ENCODE measurements at places on chromosomes 6 and 20.

GRCh38 chr6:142975365-142975764, 30.4 kb upstream of the HIVEP2 start:
- no peaks in the 10 kb centered on the region for H3K27me3 ChIP-seq
- no peak overlapping the region for H3K4me3 ChIP-seq
- H3K36me3 ChIP-seq = no peaks in the 10 kb centered on the region
- no peak for DNase-seq
- H3K4me1 ChIP-seq = no peaks in the 10 kb centered on the region

- H3K4me1 ChIP-seq = peaks cover 6% of the 10 kb centered on the region
- no peak overlapping the region for H3K27ac ChIP-seq
- DNase-seq = no peak
- H3K36me3 ChIP-seq = no peaks in the 10 kb centered on the region
- no peaks in the 10 kb centered on the region for H3K27me3 ChIP-seq
Observed at GRCh38 chr6:72856801-72857200, 234.9 kb downstream of the KCNQ5 start.

DNA sequence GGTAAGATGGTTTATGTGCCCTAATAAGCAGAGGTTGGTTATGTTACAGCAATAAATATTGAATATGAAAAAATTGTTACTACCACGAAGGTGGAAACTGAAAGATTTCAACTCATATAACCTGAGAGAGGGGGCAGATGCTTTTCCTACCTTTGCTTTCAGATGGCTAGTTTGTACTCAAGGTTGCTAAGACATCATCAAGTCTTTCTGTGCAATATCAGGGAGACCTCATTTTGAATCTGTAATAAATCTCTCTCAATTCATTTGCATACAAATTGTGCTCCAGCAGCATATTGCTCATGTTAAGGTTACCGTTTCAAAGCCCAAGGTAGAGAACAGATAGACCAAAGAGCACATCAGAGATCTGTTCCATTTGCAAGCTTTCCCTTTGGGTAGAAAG, 220.4 kb downstream of the KHDC1L start:
- H3K4me3 ChIP-seq = no peak overlapping the region
- peaks cover 6% of the 10 kb centered on the region for H3K36me3 ChIP-seq
- H3K27me3 ChIP-seq = no peaks in the 10 kb centered on the region
- H3K27ac ChIP-seq = no peak overlapping the region
- DNase-seq = no peak

DNA sequence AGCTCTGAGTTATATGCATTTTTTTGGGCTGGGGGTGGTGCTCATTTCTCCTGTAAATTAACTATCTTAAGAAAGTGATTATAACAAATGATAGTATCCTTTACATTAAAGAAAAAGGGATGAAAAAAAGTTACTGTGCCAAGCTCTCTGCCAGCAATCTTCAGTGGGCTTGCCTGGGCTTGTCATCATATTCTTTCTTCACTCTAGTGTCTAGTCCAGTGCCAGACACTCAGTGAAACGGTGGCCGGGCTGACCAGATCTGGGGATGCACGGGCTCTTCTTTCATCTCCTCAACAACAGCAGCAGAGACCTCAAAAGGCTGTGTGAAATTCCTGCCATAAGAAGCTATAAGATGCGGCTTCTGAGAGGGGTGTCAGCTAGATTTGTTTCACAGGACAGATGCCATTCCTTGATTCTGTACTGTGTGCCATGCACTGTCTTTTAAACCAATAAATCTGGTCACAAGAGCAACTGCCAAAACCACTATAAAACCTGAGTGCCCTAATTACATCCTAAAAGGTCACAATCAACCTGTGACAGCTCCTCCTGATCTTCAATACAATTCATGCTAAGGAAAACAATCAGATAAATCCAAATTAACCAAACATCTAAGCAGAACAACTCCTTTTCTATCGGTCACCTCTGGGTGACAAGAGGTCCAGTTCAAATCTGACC, 12.1 kb downstream of the EXOC2 start:
- no peaks in the 10 kb centered on the region for H3K36me3 ChIP-seq
- peaks cover 25% of the 10 kb centered on the region for H3K4me1 ChIP-seq

- no peaks in the 10 kb centered on the region for H3K36me3 ChIP-seq
- no peaks in the 10 kb centered on the region for H3K4me1 ChIP-seq
- DNase-seq = no peak
- H3K27me3 ChIP-seq = no peaks in the 10 kb centered on the region
- no peak overlapping the region for H3K27ac ChIP-seq
Observed at GRCh38 chr6:155333414-155333813, 19.1 kb upstream of the TFB1M start.

DNA sequence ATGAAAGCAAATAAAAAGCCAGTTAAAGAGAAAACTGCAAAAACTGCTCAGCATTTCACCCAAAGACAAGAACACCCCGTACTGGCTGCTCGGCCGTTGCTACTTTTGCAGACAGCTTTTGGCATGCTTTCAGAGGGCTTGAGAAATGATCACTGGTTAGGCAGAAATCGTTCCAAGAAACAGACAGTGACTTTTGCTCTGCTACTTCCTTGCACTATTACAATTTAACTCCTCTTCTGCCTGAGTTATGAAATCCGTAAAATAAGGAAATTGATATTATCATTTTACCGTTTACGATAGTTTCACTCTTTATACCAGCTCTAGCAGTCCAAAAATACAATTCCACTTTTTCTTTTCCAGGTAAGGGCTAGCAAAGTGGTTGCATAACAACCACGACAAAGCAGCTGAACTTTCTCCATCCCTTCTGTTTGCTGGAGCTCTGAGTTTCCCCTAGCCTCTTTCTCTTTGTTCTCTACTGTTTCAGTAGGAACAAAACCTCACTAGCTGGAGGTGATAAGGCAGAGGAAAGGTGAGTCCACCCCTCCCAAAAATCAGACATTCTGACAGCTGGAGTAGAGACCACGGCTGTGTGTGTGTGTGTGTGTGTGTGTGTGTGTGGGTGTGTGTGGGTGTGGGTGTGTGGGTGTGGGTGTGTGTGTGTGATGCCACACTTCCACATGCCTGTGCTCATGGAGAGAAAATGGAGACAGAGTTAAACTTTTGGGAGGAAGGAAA, 191.8 kb upstream of the RREB1 start:
- no peaks in the 10 kb centered on the region for H3K27me3 ChIP-seq
- no peak overlapping the region for H3K4me3 ChIP-seq
- H3K27ac ChIP-seq = peak overlapping the region; percentile 45
- no peaks in the 10 kb centered on the region for H3K36me3 ChIP-seq

DNA sequence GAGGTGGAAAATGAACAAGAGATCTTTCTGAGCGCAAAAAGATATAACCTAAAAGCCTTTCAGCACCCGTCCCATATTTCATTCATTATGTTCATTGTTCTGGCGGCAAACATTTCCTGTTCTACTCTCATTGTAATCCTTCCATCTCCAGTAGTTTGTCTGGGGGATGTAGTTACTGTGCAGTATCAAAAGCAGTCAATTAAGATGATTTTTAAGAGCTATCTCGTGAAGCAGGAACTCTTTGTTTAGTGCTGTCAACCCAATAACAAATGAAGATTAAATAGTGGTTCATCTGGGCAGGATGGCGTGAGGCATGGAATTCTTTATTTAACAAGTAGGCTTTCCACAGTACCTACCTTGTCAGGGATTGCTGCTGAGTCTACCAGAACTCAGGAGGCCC, 876.7 kb downstream of the HACE1 start:
- no peak for DNase-seq
- no peaks in the 10 kb centered on the region for H3K36me3 ChIP-seq
- peak overlapping the region; percentile 29 for H3K27ac ChIP-seq
- peaks cover 28% of the 10 kb centered on the region for H3K4me1 ChIP-seq
- no peak overlapping the region for H3K4me3 ChIP-seq

DNA sequence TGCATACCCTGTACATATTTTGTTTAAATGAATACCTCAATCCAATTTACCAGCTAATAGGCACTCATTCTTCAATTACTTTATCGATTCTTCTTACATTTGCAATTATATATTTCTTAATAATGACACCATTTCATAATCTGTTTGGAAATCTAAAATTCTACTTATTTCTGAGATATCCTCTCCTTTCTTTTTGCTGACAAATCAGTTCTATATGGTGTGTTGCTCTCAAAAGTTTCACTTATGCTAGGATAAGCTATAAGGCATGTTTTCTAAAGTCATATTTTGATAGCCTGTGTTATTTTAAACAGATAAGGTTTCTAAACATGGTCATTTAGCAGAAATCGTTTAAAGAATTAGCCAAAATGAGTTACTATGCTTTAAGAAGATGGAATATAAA, 140.6 kb upstream of the GJE1 start:
- H3K27me3 ChIP-seq = no peaks in the 10 kb centered on the region
- DNase-seq = no peak

DNA sequence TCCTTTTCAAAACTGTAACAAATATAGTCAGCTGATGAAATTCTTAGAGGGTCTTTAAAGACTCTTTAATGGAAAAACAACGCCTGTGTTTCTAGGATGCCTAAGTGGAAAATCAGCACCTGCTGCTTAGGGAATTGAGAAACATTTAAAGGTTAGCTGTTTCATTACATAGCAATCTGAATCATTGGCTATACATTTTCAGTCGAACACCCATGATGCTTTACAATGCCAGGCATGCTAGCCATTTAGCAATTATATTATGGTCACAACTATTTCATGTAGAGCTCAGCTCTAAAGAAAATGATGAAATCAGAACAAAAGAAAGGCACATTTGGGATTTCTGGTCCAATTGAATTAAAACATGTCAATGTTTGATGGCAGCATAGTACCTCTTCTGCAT, 270.3 kb upstream of the SYNCRIP start:
- no peaks in the 10 kb centered on the region for H3K27me3 ChIP-seq
- no peak overlapping the region for H3K4me3 ChIP-seq
- no peak for DNase-seq
- no peaks in the 10 kb centered on the region for H3K4me1 ChIP-seq

- no peak for DNase-seq
- H3K27ac ChIP-seq = no peak overlapping the region
- H3K4me1 ChIP-seq = peaks cover 4% of the 10 kb centered on the region
Observed at GRCh38 chr20:1375515-1375914, 17.3 kb downstream of the FKBP1A start.

- no peak overlapping the region for H3K4me3 ChIP-seq
- peaks cover 53% of the 10 kb centered on the region for H3K4me1 ChIP-seq
- H3K27ac ChIP-seq = no peak overlapping the region
- H3K36me3 ChIP-seq = no peaks in the 10 kb centered on the region
- peaks cover 1% of the 10 kb centered on the region for H3K27me3 ChIP-seq
- no peak for DNase-seq
Observed at GRCh38 chr6:131823276-131823902, 15.6 kb downstream of the ENPP1 start.

- H3K4me3 ChIP-seq = no peak overlapping the region
- no peak for DNase-seq
- peaks cover 16% of the 10 kb centered on the region for H3K36me3 ChIP-seq
- H3K27ac ChIP-seq = peak overlapping the region; percentile 41
- H3K27me3 ChIP-seq = no peaks in the 10 kb centered on the region
Observed at GRCh38 chr20:35191419-35192117, 19.7 kb downstream of the PROCR start.

DNA sequence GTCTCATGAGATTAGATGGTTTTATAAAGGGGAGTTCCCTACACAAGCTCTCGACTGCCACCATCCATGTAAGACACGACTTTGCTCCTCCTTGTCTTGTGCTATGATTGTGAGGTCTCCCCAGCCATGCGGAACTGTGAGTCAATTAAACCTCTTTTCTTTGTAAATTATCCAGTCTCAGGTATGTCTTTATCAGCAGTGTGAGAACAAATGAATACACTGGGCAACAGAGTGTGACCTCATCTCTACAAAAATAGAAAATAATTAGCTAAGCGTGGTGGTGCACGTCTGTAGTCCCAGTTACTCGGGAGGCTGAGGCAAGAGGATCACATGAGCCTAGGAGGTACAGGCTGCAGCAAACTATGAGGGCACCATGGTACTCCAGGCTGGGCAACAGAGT, 51.3 kb downstream of the MDN1 start:
- H3K4me3 ChIP-seq = no peak overlapping the region
- H3K27ac ChIP-seq = no peak overlapping the region
- no peaks in the 10 kb centered on the region for H3K27me3 ChIP-seq
- H3K36me3 ChIP-seq = peaks cover 30% of the 10 kb centered on the region
- no peaks in the 10 kb centered on the region for H3K4me1 ChIP-seq

DNA sequence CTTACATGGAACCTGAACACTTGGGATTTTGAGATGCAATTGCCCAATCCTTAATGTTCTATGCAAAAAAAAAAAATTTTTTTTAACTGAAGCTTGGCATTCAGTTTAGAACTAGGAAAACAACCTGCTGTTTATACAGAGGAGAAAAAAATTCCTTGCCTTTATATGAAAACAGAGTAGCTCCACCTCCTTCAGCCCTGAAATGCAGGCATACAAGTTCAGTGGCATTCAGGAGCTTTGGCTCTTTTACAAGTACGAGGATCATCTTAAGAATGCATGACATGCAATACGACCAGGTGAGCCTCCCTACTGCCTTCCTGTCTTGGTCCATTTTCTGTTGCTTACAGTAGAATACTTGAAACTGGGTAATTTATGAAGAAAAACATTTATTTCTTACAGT, 20.4 kb downstream of the PAX1 start:
- H3K4me1 ChIP-seq = peaks cover 13% of the 10 kb centered on the region
- peak overlapping the region; percentile 72 for H3K27ac ChIP-seq
- H3K36me3 ChIP-seq = no peaks in the 10 kb centered on the region
- peak; percentile 39 for DNase-seq

DNA sequence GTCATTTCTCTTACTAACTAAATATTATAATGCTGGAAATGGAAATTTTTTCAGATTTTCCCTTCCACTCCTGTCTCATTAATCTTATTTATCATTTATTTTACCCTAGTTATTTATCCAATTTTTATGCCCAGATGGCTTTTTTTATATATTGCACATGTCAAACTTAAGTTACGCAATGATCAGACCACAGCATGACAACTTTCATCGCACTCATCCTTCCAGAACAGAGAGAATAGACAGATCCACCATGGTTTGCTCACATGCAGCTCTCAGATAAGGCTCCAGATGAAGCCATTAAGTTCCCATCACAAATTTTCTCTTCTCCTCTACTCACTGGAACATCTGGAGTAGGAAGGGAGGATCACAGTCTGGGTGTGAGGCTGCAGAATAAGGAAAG, 48.7 kb downstream of the MAP7 start:
- no peaks in the 10 kb centered on the region for H3K36me3 ChIP-seq
- peaks cover 10% of the 10 kb centered on the region for H3K4me1 ChIP-seq
- no peak overlapping the region for H3K4me3 ChIP-seq

DNA sequence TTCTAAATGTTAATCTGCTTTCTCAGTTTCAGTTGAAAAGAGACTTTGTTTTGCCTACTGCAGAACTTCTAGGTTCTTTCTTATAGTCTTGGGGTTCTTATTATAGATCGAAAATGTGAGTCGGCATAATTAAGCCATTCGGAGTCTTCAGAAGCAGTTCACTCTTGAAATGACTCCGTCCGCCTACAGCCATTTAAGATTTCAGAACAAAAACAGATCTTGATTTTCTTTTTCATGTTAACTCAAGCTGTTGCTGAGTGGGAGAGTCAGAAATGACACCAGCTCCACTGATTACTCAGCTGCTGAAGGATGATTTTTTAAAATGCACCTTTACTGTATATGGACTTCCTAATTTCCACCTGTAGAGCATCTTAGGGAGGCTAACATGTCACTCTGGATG, 15.9 kb downstream of the PRDM1 start:
- H3K27me3 ChIP-seq = peaks cover 50% of the 10 kb centered on the region
- no peak overlapping the region for H3K4me3 ChIP-seq
- no peak overlapping the region for H3K27ac ChIP-seq
- H3K36me3 ChIP-seq = peaks cover under 1% of the 10 kb centered on the region

Data from mesothelial cell of epicardium (in vitro differentiated cells).